Activated CD4-positive, alpha-beta T cell treated with anti-CD3 and anti-CD28 coated beads for 36 hours (primary cell): ENCODE measurements at places on chromosomes 5 and 9.

DNA sequence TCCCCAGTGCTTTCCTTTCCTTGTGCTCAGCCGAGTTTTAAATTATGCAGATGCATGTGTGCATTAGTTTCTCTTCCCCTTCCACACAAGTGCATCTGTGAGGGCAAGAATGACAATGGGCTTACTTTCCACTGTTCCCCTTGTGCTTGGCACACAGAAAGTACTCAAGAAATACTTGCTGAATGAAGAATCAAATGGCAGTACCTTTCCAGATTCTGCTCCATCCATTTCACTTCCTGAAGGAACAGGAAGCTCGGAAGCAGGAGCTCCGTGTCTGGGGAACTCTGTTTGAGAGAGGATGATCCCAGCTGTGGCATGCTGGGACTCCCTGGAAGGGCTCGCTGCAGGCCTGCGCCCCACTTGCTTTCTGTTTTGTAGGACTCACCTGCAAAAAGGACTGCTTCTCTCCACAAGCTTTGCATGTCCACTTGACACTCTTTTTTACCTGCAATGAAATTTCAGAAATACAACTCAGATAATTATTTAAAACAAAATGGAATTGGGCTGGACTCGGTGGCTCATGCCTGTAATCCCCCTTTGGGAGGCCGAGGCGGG is 5.5 kb downstream of the MRNIP start:
- DNase-seq: no peak

GRCh38 chr9:117437283-117437682 is 22.4 kb upstream of the ASTN2 start:
- no peak for DNase-seq

DNA sequence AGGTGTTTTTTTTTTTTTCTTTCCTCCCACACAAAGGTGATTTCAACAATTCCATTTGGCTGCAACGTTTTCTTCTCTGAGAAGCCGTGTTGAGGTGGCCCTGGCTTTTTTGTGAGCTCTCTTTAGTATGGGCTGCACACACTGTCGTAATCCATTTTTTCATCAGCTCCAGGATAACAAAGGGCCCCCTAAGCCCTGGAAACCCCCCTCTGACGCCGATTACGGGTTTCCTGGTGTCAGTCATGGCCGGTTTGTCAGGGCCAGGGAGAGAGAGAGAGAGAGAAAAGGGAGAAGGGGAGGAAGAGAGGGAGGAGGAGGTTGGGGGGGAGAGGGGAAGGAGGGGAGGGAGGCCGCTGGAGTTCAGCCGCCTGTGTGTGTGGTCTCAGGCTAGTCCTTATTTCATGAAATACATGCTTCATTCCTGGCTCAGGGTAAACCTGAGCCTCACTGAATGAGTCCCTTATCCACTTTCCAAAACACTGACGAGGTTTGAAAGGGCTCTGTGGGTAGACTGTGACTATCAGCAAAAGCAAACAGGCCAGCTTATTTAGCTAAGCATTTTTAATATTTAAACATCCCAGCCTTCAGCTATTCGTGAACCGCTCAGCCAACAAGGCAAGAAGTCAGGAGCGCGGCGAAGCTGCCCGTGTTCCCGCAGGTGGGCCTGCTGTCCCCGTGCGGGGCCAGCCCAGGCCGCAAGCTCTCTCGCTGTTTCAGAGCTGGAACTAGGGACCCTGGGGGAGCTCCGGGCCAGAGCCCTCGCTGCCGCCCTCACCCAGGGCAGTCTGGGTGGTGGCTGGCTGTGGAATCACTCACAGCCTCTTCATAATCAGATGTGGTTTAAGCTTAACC is 172.8 kb downstream of the ERCC6L2 start:
- DNase-seq: peak; percentile 39

GRCh38 chr5:81601919-81602318 is 149.0 kb downstream of the SSBP2 start:
- DNase-seq: no peak

GRCh38 chr9:129336601-129337331 is 158.7 kb upstream of the IER5L start:
- DNase-seq: peak; percentile 59

GRCh38 chr9:136900988-136901515 is 14.7 kb downstream of the TRAF2 start:
- no peak for DNase-seq

DNA sequence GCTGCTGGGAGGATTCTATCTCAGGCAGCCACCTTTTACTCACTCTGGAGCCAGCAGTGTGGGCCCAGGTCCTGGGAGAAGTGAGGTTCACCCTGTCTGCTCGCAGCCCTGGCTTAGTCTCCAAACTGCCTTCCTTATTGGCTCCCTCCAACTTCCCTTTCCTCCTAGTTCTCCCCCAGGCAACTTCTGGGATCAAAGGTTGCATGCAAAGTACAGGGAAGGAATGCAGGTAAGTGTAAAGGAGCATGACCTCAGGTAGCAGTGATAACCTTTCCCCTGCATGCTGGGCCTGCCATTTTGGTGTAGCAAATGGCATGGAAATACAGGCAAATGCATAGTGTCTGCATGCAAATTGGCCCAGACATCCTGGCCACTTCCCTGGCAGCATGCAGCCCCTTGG is 53.8 kb upstream of the ARAP3 start:
- no peak for DNase-seq

DNA sequence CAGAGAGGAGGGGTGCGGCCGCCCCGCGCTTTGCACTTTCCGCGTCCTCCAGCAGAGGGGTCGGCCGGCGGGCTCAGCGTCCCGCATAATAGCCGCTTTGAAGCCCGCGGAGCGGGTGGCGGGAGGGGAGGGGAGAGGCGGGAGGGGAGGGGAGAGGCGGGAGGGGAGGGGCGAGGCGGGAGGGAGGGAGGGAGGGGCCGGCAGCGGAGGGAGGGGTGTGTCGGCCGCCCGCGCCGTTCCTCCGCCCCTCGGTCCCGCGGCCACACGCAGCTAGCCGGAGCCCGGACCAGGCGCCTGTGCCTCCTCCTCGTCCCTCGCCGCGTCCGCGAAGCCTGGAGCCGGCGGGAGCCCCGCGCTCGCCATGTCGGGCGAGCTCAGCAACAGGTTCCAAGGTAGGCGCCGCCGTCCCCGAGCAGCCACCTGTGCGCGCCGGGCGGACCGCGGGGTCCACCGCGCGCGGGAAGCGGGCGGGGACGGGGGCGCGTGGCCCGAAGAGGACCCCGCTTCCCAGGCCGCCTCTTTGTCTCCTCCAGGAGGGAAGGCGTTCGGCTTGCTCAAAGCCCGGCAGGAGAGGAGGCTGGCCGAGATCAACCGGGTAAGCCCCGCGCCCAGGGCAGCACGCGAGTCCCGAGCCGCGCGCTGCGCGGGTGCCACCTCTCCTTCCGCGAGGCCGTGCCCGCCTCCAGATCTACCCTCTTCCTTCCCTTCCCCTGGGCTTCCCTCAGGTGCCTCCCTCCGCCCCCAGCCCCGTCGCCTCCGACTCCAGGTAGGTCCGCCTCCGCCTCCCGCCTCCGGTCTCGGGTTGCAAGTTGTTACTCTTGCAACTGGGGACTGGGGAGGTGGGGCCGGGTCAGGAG is at the start of gene AIF1L:
AIF1L (plus strand) TSS at position 263 of the 857 bp plus-strand sequence; CDS start at position 362, 99 bp downstream.
- peak; percentile 58 for DNase-seq

GRCh38 chr5:171311322-171312077 is 2.5 kb downstream of the TLX3 start:
- peak; percentile 42 for DNase-seq

- DNase-seq: no peak
Measured at GRCh38 chr9:33136721-33137670, 30.1 kb downstream of the B4GALT1 start.

DNA sequence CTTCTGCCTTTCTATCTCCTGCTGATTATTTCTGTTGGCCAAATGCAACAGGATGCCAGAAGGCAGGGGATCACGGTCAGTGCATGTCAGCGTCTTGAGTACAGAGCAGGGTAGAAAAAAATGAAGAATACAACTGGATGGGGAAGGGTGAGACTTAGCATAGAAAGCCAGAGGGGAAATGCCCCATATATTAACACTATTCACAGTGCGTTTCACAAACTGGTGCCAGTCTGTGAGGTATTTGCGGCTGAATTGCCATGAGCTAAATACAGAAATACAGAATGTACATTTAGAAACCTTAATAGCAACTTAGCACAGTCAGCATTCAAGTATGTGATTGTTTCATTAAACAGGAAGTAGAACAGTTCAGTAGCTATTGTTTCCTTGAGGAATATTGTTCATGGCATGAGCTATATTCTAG is 31.0 kb upstream of the SLC1A3 start:
- no peak for DNase-seq

DNA sequence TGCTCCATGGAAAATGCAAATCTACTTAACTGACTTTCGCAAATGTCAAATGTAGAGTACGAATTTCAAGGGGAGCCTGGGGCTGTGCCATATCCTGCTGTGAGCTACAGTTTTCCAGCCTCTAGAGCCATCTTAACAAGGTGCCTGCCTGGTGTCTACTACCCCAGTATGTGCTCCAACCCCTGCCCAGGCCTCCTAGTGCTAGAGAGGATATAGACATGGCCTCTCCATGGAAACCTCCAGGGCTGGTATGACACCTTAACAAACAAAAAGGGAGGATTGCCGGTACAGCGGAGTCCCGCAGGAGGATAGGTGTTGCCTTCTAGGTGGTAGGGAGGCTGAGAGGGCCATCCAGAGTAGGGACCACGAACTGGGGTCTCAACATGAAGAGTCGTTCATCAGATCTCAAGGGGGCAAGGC is 13.6 kb upstream of the IL3 start:
- no peak for DNase-seq

GRCh38 chr9:108272349-108272899 is 583.4 kb downstream of the ACTL7B start:
- no peak for DNase-seq

- no peak for DNase-seq
Measured at GRCh38 chr5:121693864-121694263, 157.8 kb upstream of the FTMT start.

- DNase-seq: no peak
Measured at GRCh38 chr9:30722065-30722464, 1662.4 kb upstream of the ACO1 start.

- DNase-seq: peak; percentile 31
Measured at GRCh38 chr9:134059661-134060395, 8.0 kb downstream of the BRD3 start.

DNA sequence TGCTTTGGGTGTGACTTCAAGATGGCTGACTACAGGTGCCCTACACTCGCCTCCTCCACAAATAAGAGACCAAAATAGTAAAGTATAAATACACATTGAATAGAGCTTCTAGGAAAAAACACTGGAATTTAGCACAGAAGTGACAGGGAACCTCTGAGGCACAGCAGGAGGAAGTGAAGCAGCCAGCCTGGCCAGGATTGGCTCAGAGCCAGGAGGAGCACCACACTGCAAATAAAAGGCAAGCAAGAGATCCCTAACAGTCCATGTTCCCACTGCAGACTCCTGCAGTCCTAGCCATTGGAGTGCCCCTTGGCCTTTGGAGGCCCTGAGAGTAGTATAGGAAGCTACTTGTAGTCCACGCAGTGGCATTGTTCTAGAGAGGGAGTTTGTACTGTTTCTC is 186.7 kb upstream of the TLX3 start:
- DNase-seq: no peak

GRCh38 chr9:124216474-124217176 is 41.1 kb upstream of the NEK6 start:
- DNase-seq: peak; percentile 76

- DNase-seq: no peak
Measured at GRCh38 chr9:79765466-79765865, 193.7 kb downstream of the TLE4 start.

DNA sequence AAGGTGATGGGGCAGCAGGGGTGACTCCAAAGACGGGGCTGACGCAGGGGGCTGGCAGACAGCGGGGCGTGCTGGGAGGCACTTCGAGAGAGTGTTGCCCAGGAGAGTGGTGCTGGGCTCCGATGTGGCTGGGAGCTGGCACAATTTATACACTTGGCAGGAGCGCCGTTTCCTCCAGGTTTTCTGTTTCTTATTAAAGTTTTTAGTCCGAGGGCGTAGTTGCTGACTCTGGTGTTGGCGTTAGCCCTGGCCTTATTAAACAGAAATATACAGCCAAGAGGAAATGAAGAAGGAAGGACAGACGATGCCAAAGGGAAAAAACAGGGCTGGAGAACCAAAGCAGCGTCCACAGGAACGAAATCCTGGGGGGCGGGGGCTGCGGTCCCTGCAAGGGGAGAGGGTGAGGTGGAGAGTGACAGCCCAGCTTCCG is 139.6 kb upstream of the PHYKPL start:
- DNase-seq: no peak

DNA sequence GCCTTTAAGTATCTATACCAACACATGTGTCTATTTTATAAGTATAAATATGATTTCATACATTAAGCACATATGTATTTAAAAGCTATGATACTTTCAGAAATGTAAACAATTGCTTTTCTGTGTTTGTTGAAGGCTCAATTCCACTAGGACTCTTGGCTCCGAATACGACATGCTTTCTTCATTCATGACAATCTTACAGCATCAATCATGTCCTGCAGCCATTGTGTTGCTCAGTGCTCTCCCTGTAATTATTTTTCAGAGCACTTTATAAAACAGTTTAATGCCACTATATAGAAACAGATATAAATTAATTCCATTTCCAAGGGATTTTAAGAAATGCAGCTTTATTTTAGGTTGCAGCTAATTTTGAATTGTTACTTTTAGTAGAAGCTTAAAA is 167.3 kb downstream of the TAF11L14 start:
- DNase-seq: no peak

DNA sequence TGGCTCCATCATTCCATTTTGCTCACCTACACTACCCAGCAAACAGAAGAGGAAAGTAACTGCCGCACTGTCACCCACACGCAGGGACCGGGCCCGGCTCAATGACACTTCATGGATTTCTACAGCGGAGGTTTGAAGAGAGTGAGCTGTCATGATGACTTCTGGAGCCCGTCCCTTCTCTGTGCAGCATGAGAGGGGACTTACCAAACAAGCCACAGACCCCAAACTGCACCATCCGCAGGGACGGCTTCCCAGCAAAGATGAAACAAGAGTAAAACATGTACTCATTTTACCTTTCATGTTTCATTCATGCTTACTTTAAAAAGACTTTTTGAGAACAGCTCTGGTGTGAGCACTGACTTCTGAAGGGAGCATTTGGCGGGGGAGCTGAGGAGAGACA is 99.5 kb downstream of the TLE1 start:
- DNase-seq: no peak

- no peak for DNase-seq
Measured at GRCh38 chr5:137292461-137293027, 206.6 kb downstream of the SPOCK1 start.

GRCh38 chr9:84170521-84171141 is 169.9 kb downstream of the SLC28A3 start:
- DNase-seq: no peak

- no peak for DNase-seq
Measured at GRCh38 chr5:158070859-158071258, 211.9 kb upstream of the CLINT1 start.

- DNase-seq: no peak
Measured at GRCh38 chr9:93861736-93862358, 93.3 kb downstream of the BARX1 start.
